ENCODE measurements at places on chromosomes 1 and 21.
A peak's percentile ranks its signal among the peaks of the same experiment; 100 is the strongest.

DNA sequence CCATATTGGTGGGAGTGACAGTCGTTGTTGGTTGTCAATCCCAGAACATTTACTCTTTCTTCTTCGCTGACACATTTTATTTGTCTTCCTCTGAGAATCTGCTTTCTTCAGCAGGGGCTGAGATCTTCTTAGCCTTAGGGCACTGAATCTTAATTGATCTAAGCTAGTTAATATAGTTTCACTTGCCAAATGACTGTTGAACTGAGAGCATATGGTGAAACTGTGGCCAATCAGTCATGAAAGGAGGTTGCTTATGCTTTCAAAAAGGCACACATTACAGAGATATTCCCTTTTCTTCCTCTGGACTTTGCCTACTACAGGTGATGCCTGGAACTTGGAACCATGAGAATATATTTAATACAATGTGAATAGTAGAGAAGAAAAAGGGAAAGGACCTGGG, 60.0 kb upstream of the KIAA0040 start:
- no peaks in the 10 kb centered on the region for H3K27me3 ChIP-seq
- H3K36me3 ChIP-seq = no peaks in the 10 kb centered on the region
- no peaks in the 10 kb centered on the region for H3K4me1 ChIP-seq
- no peak for DNase-seq

- no peak overlapping the region for H3K27ac ChIP-seq
- no peak overlapping the region for H3K4me3 ChIP-seq
- no peaks in the 10 kb centered on the region for H3K27me3 ChIP-seq
- DNase-seq = peak; percentile 38
Measured at GRCh38 chr1:40404670-40405462, 31.3 kb downstream of the SMAP2 start.

DNA sequence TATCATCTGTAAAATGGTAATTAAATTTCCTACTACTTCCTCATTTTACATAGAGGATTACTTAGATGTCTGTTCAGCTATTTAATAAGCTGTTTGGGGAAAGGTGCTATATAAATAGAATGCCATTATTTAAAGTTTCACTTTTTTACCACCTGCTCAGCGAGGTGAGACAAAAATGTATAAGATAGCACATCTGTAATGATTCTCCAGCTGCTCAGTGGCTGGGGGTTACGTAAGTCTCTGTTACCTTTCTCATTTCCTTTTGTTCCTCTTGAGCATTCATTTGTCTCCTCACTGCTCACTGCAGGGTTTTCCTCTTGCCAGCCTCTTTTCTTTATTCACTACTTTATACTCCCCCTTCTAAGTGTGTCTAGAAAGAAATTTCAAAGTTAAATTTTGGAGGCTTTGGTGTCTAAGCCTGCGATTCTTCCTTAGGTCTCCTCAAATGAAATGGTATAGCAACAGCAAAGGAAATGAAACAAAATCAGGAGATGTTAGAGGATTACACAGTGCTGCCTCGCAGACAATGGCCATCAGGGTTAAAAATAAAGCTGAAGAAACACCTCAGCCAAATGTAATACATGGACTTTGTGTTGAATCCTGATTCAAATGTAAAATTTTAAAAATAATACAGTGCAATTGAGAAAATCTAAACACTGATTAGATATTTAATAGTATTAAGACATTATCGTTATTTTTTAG, 6.8 kb downstream of the RGS8 start:
- H3K27me3 ChIP-seq = peaks cover 18% of the 10 kb centered on the region
- DNase-seq = no peak
- H3K4me1 ChIP-seq = no peaks in the 10 kb centered on the region

GRCh38 chr1:161691846-161692245, 15.2 kb upstream of the FCRLA start:
- H3K27me3 ChIP-seq = no peaks in the 10 kb centered on the region
- H3K36me3 ChIP-seq = no peaks in the 10 kb centered on the region
- no peak for DNase-seq
- no peak overlapping the region for H3K27ac ChIP-seq
- H3K4me3 ChIP-seq = no peak overlapping the region
- no peaks in the 10 kb centered on the region for H3K4me1 ChIP-seq

DNA sequence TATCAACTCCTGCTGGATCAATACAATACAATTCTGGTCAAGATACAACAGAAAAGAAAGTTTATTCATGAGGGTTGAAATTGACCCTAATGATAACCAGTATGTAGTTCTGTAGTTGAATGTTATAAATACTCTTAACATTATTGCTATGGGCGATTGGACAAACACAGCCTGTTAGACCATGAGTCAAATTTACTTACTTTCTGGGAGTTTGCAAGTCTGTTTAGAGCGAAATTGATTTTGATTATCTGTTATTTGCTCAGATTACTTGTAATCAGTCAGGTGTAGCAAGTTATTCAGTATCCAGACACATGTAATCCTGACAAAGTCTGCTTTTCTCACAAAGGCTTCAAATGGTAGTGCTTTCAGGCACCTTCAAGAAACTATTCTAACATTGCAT, 216.6 kb upstream of the B3GALT2 start:
- no peak for DNase-seq
- H3K4me3 ChIP-seq = no peak overlapping the region
- no peak overlapping the region for H3K27ac ChIP-seq
- H3K4me1 ChIP-seq = no peaks in the 10 kb centered on the region
- no peaks in the 10 kb centered on the region for H3K27me3 ChIP-seq

DNA sequence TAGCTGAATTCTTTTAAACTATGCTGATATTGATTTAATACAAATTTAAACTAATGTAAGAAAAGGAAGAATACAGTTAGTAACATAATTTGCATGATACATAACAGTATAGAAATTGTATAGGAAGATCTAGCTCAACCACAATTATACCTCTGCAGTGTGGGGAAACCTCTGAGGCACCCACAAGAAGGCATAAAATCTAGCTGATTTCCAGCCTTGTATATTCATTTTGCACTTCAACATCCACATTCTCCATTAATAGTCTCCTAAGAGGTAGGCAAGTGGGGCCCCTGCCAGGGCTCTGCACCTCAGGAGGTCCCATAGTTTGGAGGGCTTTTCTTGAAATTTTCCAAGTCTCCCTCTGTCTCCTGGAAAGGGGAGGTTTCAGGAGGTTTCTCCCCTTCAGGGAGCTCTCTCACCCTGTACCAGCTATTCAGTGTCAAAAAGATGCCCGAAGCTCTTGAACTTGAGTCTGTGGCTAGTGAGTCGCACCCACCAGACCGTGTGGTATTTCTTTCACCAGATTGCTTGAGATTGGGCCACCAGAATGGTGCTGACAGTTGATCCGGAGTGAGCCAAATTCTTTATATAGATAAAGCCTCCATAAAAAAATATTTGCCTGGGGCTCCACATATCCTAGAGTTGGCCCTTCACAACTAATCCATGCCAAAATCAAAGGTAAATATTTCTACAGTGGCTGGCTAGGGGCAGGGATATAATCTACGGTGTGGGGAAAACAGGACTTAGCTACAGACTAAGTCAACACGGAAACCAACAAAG, 108.2 kb downstream of the TIAM1 start:
- H3K27me3 ChIP-seq = no peaks in the 10 kb centered on the region
- H3K4me1 ChIP-seq = peaks cover 14% of the 10 kb centered on the region
- no peak overlapping the region for H3K27ac ChIP-seq

DNA sequence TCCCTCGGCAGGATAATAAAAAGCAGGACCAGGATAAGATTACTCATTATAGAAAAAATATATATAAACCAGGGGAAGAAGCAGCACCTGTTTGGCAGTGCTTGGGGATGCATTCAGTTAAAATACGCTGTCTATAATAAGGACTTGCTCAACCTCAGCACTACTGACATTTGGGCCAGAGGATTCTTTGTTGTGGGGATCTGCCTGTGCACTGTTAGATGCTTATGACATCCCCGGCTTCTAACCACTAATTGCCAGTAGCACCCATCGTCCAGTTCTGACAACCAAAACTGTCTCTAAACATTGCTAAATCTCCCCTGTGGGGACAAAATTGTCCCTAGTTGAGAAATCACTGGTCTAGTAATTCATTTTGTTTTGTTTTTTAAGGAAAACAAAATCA, 242.1 kb downstream of the SLC45A1 start:
- no peak overlapping the region for H3K4me3 ChIP-seq
- DNase-seq = no peak
- H3K27me3 ChIP-seq = no peaks in the 10 kb centered on the region
- peaks cover 5% of the 10 kb centered on the region for H3K4me1 ChIP-seq
- H3K27ac ChIP-seq = no peak overlapping the region

DNA sequence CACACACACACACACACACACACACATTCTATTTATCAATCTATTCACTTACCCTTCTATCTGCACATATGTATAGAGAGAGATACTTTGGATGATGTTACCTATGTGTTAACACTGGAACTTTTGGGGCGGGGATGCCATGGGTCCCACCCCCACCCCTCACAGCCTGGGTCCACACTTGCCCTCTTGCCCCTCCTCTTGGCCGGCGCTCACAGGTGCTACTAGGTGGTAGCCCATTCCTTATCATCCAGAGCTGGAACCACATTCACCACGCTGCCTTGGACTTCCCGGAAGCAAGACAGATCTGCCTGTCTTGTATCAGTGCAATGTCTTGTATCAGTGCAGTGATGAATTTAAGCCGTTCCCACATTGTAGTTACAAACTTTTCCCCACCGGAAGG, 85.1 kb downstream of the LBR start:
- H3K4me1 ChIP-seq = peaks cover 7% of the 10 kb centered on the region
- no peak for DNase-seq
- no peak overlapping the region for H3K4me3 ChIP-seq
- H3K36me3 ChIP-seq = no peaks in the 10 kb centered on the region

DNA sequence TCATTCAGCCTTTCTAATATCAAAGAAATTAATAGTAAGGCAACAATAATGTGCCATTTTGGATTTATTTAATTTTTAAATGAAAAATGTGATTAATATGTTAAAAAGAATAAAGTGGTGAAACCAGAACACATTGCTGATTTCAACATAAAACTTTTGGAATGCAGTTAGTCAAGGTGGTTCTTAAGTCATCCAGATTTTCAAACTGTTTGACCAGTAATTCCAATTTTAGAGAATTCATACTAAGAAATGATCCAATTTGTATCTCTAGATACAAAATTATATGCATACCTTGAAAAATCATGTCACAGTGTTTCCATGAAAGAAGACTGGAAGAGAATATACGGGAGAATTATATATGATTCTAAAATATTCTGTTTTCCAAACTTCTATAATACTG, 54.2 kb upstream of the MCOLN3 start:
- H3K4me1 ChIP-seq = no peaks in the 10 kb centered on the region
- H3K36me3 ChIP-seq = no peaks in the 10 kb centered on the region
- no peak overlapping the region for H3K4me3 ChIP-seq
- H3K27me3 ChIP-seq = no peaks in the 10 kb centered on the region

DNA sequence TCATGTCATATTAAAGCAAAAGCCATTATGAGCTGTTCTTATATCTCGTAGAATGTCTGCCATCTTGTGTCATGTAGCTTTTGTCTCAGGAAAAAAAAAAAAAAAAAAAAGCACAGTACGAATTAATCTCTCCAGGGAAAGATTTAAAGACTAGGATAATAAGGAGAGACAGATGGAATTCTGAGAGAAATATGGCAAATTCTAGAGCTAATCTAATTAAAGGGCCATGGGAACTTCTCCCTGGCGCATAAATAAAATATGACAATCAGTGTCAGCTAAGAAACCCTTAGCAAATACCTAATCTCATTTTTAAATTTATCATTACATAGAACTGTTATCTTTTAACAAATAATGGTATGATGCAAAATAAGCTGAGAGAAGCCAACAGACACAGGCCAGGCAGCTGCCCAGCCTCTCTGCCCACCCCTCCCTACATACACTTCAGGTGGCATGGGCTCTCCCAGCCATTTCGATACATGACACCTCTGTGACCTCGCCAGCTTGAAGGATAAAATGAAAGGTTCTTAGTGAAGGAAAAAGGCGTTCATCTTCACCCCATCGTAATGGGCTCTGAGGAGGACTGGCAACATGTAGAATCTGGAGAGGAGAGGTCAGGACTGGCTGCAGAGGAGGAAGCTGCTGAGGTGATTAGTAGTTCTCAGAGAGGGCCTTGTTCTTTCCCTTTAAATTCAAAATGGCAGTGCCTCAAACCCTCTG, 39.8 kb downstream of the DISC1 start:
- no peak overlapping the region for H3K4me3 ChIP-seq
- H3K27ac ChIP-seq = no peak overlapping the region
- no peaks in the 10 kb centered on the region for H3K27me3 ChIP-seq
- DNase-seq = no peak

GRCh38 chr1:18927082-18927653, 24.8 kb upstream of the ALDH4A1 start:
- peaks cover 90% of the 10 kb centered on the region for H3K4me1 ChIP-seq
- DNase-seq = peak; percentile 73
- peaks cover 13% of the 10 kb centered on the region for H3K36me3 ChIP-seq
- no peaks in the 10 kb centered on the region for H3K27me3 ChIP-seq

GRCh38 chr1:54255026-54255702, 55.2 kb downstream of the MRPL37 start:
- no peak for DNase-seq
- H3K27ac ChIP-seq = no peak overlapping the region
- H3K4me1 ChIP-seq = peaks cover 19% of the 10 kb centered on the region
- no peaks in the 10 kb centered on the region for H3K27me3 ChIP-seq
- H3K36me3 ChIP-seq = peaks cover 4% of the 10 kb centered on the region
- no peak overlapping the region for H3K4me3 ChIP-seq

DNA sequence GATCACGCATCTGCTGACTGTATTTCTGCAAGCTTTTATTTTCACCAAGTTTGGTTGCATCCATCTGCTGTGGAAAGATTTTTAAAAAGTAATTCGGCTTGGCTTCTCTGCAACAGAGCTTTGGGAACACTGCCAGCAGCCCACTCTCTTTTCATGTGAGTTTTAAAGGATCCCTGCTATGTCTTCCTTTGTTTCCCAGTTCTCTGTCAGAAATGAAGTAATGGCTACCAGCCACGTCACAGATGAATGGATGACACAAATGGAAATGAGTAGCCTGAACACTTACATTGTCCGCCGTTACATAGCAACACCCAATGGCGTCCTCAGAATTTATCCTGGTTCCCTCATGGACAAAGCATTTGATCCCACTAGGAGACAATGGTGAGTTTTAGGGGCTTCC, 80.6 kb upstream of the RAVER2 start:
- H3K36me3 ChIP-seq = no peaks in the 10 kb centered on the region
- no peaks in the 10 kb centered on the region for H3K27me3 ChIP-seq
- DNase-seq = no peak
- H3K4me1 ChIP-seq = no peaks in the 10 kb centered on the region

DNA sequence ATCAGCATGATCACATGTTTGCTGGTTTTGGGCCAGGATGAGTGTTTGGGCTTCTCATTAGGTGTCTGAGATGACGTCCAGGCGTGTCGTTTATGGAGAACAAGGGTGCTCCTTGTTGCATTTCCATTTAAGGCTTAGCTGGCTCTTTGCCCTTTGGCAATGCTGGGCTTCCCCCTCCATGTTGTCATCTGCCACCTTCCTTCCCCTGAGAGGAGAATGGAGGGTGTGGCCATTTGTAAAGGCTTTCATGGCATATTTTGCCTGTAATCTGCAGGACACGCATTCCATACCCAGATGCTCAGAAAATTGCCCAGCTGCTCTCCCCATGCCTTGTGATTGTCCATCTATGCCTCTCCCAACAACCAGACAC, 27.7 kb downstream of the PKP1 start:
- H3K27ac ChIP-seq = peak overlapping the region; percentile 99
- DNase-seq = peak; percentile 99
- peaks cover 31% of the 10 kb centered on the region for H3K36me3 ChIP-seq
- H3K4me3 ChIP-seq = no peak overlapping the region
- H3K27me3 ChIP-seq = no peaks in the 10 kb centered on the region

Data from keratinocyte (primary cell).